ENCODE measurements at places on chromosomes 1 and 21. TPM values are rescaled to one million over a fixed set of nuclear protein-coding genes. Genes with fewer than 3 reads are reported as not detected.

The SERPINC1 gene
- 0.33 TPM for polyA plus RNA-seq

The PRAMEF11 gene
- polyA plus RNA-seq, result not detected

The LCE2C gene
- polyA plus RNA-seq, result not detected

The LCE1B gene
- polyA plus RNA-seq, result not detected

The RHBG gene
- polyA plus RNA-seq, result not detected
